ENCODE measurements at places on chromosomes 2 and 18.

- H3K27ac ChIP-seq = no peak overlapping the region
- no peak overlapping the region for H3K4me3 ChIP-seq
- H3K36me3 ChIP-seq = no peaks in the 10 kb centered on the region
Observed at GRCh38 chr2:50650403-50650810, 381.5 kb downstream of the NRXN1 start.

DNA sequence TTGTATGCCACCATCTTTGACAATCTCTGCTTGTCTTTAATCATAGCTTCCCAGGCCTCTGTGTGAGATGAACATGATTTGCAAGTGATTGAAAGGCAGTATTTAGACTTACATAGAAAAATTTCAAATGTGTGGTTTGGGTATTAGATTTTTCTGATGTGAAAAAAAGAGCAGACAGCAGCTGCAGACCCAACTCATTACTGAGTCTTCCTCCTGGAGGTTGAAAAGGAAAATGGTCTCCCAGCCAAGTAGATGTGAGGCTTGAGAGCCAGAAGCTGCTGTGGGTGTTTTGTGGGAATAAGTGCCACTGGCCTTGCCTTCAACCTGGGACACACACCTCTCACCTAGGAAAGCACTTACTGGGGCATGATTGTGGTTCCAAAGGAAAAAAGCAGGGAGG lies 92.5 kb downstream of the KCTD18 start:
- H3K36me3 ChIP-seq = no peaks in the 10 kb centered on the region
- no peaks in the 10 kb centered on the region for H3K4me1 ChIP-seq
- DNase-seq = no peak
- no peak overlapping the region for H3K27ac ChIP-seq

DNA sequence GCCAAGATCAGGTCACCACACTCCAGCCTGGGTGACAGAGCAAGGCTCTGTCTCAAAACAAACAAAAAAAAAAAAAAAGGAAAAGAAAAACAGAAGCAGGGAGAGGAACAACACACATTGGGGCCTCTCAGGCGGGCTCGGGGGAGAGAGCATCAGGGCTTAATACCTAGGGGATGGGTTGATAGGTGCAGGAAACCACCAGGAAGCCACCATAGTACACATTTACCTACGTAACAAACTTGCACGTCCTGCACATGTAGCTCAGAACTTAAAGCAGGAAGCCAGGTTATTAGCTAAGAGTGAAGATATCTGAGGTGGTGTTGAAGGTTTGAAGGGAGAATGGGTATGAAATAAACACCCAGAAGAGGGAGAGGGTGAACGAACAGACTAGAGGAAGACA lies 81.0 kb upstream of the PMAIP1 start:
- H3K27me3 ChIP-seq = no peaks in the 10 kb centered on the region
- H3K27ac ChIP-seq = no peak overlapping the region

DNA sequence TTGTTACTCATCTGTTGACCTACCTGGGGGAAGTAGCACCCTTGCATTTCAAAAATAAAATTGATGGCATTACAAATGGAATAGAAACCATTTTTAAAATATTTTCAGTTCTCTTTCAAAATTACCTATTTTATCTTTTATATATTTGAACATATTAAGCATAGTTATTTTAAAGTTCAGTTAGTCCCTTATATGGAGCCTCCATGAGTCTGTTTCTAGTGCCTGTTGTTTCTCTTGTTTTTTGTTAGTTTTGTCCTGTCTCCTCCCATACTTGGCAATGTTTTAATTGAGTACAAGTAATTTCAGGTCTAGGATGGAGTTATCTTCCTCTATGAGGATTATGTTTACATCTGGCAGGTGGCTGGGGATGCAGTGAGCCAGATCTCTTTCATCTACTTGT lies 5.9 kb upstream of the KCNIP3 start:
- no peaks in the 10 kb centered on the region for H3K36me3 ChIP-seq
- no peaks in the 10 kb centered on the region for H3K4me1 ChIP-seq
- H3K27me3 ChIP-seq = no peaks in the 10 kb centered on the region
- no peak overlapping the region for H3K4me3 ChIP-seq
- DNase-seq = no peak
- H3K27ac ChIP-seq = no peak overlapping the region

DNA sequence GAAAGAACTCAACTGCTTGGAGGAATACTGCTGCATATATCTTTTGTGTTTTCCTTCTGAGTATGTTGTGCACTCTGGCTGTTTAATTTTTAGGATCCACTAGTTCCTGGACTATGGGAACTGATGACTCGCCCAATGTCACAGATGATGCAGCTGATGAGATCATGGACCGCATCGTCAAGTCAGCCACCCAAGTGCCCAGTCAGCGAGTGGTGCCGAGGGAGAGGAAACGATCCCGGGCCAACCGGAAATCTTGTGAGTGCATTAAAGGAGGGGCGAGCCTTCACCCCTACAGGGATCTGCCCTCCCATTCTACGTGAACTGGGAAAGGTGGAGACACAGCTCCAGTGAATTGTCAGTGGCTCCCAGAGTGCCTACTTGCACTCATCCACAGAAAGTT lies 59.6 kb downstream of the TPGS2 start:
- no peak overlapping the region for H3K27ac ChIP-seq
- no peak for DNase-seq
- no peak overlapping the region for H3K4me3 ChIP-seq
- no peaks in the 10 kb centered on the region for H3K4me1 ChIP-seq

GRCh38 chr18:56873441-56874140 lies 222.4 kb downstream of the WDR7 start:
- no peak overlapping the region for H3K27ac ChIP-seq
- H3K4me1 ChIP-seq = no peaks in the 10 kb centered on the region
- no peaks in the 10 kb centered on the region for H3K36me3 ChIP-seq
- no peak overlapping the region for H3K4me3 ChIP-seq
- no peak for DNase-seq

GRCh38 chr2:59993726-59994125 lies 559.7 kb downstream of the BCL11A start:
- no peak overlapping the region for H3K27ac ChIP-seq
- no peaks in the 10 kb centered on the region for H3K27me3 ChIP-seq
- no peaks in the 10 kb centered on the region for H3K4me1 ChIP-seq
- no peaks in the 10 kb centered on the region for H3K36me3 ChIP-seq
- no peak for DNase-seq

- no peaks in the 10 kb centered on the region for H3K4me1 ChIP-seq
- H3K27ac ChIP-seq = no peak overlapping the region
- no peak for DNase-seq
- H3K27me3 ChIP-seq = no peaks in the 10 kb centered on the region
Observed at GRCh38 chr2:142997231-142997630, 119.8 kb downstream of the KYNU start.

GRCh38 chr18:56910967-56911366 lies 235.9 kb upstream of the BOD1L2 start:
- H3K27ac ChIP-seq = no peak overlapping the region
- H3K4me1 ChIP-seq = no peaks in the 10 kb centered on the region
- no peak overlapping the region for H3K4me3 ChIP-seq
- DNase-seq = no peak

GRCh38 chr18:44411976-44412375 lies 268.7 kb upstream of the SETBP1 start:
- no peak overlapping the region for H3K27ac ChIP-seq
- no peak overlapping the region for H3K4me3 ChIP-seq
- no peaks in the 10 kb centered on the region for H3K27me3 ChIP-seq

DNA sequence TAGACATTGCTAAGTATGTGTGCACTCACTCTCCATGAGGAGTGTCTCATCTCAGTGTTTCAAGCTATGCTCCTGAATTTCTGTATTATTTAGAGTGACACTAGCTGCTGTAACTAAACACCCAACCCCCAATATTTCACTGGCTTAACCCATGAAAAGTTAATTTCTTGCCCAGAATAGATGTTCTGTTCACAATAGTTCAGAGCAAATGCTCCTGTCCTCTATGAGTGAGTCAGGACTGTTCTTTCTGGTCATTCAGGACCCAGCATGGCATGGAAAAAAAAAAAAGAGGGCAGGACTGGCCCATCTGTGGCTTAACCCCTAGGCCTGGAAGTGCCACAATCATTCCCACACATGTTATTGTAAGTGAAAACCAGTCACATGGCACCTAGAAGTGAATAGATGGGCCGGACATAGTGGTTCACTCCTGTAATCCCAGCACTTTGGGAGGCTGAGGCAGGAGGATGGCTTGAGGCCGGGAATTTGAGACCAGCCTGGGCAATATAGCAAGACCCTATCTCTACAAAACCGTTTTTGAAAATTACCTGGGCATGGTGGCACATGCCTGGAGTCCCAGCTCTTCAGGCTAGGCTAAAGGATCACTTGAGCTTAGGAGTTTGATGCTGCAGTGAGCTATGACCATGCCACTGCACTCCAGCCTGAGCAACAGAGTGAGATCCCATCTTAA lies 663.6 kb downstream of the IRS1 start:
- no peaks in the 10 kb centered on the region for H3K36me3 ChIP-seq
- no peak for DNase-seq
- H3K4me3 ChIP-seq = no peak overlapping the region
- no peaks in the 10 kb centered on the region for H3K4me1 ChIP-seq
- no peak overlapping the region for H3K27ac ChIP-seq
- H3K27me3 ChIP-seq = no peaks in the 10 kb centered on the region

GRCh38 chr2:19176977-19177376 lies 181.4 kb downstream of the OSR1 start:
- no peak overlapping the region for H3K27ac ChIP-seq
- no peak for DNase-seq
- H3K4me3 ChIP-seq = no peak overlapping the region
- H3K4me1 ChIP-seq = no peaks in the 10 kb centered on the region

GRCh38 chr2:99938250-99938649 lies 204.1 kb downstream of the AFF3 start:
- H3K27ac ChIP-seq = no peak overlapping the region
- no peaks in the 10 kb centered on the region for H3K36me3 ChIP-seq
- no peaks in the 10 kb centered on the region for H3K27me3 ChIP-seq
- no peak overlapping the region for H3K4me3 ChIP-seq

DNA sequence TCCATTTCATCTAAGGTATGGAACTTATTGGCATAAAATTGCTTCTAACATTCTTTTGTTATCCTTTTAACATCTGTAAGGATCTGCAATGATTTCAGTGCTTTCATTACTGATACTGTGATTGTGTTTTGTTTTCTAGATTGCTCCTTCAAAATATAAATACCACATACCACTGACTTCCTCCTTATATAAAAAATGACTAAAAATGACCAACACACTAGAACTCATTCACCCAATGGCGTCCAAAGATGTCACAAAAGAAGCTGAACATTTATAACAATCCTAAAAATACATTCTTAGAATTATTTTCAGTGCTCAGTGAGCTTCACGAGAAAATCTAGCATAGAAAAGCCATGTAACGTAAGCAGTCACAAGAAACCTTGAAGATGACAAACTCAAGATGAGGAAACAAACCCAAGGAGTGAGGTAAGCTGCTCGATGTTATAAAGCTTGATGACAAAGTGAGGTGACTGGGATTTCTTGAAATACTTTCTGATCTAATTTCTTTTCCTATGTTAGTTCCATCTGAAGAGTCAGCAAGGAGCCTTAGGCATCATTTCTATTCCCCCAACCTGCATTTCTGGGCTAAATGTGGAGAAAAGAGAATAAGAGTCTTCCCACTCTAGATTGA lies 42.6 kb downstream of the PNO1 start:
- no peaks in the 10 kb centered on the region for H3K27me3 ChIP-seq
- H3K27ac ChIP-seq = no peak overlapping the region
- peaks cover 7% of the 10 kb centered on the region for H3K36me3 ChIP-seq

DNA sequence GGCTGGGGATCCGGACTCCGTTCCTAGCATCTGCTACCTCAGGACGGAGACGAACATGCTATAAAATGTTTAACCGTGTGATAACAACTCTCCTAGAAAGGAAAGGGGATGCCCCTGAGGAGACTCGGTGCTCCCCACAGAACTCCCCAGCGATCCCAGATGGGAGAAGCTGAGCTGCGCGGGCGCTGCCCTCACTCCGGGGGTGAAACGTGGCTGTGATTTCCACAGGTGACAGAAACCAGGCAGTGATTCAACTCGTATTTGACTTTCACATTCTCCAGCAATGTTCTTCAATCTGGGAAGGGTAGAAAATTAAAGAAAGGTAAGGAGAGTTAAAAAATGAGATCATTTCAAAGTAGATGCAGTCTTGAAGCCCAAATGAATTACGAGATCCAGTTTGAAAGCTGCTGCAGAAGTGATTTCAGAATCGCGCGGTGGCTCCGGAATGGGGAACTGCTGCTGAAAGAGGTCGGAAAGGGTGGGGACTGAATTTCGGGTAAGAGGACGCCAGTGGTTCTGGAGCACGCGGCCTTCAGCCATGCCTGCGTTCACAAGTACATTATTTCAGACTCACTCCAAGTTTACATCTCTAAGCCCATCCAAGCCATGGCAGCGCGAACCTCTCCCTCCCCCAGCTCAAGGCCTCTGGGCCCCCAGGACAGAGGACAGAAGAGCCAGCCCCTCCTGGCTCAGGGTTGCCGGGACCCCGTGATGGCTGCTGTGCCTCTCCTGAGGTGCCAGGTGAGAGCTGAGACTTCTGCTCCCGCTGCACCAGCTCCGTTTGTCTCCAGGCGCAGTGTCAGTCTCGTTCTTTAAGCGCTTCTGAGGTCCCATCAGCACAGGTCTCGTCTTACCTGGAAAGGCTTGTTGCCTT lies 39.5 kb downstream of the ADNP2 start:
- no peak for DNase-seq
- H3K27me3 ChIP-seq = no peaks in the 10 kb centered on the region
- H3K27ac ChIP-seq = no peak overlapping the region
- peaks cover 5% of the 10 kb centered on the region for H3K4me1 ChIP-seq
- no peaks in the 10 kb centered on the region for H3K36me3 ChIP-seq
- H3K4me3 ChIP-seq = peak overlapping the region; percentile 72

DNA sequence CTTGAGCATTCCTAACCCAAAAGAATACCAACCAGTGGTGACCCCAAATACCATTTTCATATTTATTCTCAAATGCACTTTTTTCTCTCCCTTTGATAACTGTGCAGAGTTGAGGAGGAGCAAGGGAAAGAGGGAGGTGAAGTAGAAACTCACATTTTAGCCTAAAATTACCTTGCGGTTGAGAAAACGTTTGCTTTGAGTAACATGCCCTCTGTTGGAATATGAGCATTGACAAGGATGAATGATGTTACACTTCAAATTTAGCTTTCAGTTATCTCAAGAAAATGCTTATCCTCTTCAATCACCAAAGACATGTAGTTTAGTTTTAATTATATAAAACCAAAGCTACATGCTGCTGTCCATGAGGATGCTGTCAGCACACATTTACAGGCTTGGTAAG lies 2.4 kb downstream of the GRP start:
- no peak for DNase-seq
- no peaks in the 10 kb centered on the region for H3K4me1 ChIP-seq
- H3K27ac ChIP-seq = no peak overlapping the region
- no peak overlapping the region for H3K4me3 ChIP-seq
